GM20000 (cell line): ENCODE measurements at places on chromosomes 6 and 20.

GRCh38 chr20:64222291-64222735, 33.2 kb upstream of the PCMTD2 start:
- no peak for DNase-seq

GRCh38 chr6:39822846-39823815, 31.0 kb downstream of the DAAM2 start:
- DNase-seq = no peak

DNA sequence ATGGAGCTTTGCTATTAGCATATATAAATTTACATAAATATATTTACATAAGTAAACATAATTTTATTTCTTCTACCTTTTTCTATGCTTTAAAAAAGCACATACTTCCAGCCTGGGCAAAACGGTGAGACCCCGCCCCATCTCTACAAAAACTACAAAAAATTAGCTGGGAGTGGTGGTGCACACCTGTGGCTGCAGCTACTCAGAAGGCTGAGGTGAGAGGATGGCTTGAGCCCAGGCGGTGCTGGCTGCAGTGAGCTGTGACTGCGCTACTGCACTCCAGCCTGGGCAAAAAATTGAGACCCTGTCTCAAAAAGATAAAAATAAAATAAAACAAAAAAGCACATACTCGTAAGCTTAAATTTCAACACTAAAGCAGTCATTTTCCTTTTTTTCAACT, 30.3 kb downstream of the ELOVL5 start:
- no peak for DNase-seq

DNA sequence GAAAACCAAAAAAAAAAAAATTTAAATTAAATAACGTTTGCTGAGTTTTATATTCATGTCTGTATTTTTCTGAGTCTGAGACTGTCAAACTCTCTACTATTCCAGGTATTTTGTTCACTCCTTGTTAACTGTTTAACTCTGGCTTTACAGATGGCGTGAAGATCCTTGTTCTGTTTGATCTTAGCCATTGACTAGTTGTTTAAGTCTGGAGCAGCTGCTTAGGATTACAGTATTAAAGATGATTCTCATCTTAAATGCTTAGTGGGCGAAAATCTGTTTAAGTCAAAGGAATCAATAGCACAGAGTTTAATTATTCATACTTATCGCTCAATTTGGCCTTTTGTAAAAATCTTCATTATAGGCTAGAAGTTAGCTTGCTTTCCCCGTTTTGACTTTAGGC, 2.4 kb downstream of the PHACTR2 start:
- no peak for DNase-seq

DNA sequence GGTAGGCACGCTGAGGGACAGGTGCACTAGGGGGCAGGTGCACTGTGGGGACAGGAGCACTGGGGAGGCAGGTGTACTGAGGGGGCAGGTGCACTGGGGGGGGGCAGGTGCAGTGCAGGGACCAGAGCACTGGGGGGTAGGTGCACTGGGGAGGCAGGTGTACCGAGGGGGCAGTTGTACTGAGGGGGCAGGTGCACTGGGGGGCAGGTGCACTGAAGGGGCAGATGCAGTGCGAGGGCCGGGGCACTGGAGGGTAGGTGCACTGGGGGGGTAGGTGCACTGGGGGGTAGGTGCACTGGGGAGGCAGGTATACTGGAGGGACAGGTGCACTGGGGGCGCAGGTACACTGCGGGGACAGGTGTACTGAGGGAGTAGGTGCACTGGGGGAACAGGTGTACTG, 39.5 kb downstream of the DAAM2 start:
- DNase-seq = no peak

DNA sequence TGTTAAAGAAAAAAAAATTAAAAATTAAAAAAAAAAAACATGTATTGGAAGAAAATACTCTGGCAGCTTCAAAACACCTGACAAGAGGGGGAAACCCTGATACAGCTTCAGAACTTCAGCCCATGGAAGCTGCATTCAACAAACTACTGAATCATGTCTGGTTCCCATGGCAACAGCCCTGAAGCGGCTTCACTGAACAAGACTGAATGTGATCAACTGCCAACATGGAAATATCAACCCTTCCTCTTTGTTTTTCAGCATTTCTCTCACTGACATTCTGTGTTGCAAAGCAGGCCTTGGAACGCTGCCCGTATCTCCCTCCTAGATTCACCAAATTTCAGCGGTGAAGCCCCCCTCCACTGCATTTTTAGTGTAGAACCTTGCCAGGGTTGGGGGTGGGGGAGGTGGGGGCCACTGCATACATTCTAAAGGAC, 91.3 kb upstream of the SHLD1 start:
- peak; percentile 69 for DNase-seq
